Suprapubic skin (tissue), 4 donors: ENCODE measurements at places on chromosomes 2 and 18.

DNA sequence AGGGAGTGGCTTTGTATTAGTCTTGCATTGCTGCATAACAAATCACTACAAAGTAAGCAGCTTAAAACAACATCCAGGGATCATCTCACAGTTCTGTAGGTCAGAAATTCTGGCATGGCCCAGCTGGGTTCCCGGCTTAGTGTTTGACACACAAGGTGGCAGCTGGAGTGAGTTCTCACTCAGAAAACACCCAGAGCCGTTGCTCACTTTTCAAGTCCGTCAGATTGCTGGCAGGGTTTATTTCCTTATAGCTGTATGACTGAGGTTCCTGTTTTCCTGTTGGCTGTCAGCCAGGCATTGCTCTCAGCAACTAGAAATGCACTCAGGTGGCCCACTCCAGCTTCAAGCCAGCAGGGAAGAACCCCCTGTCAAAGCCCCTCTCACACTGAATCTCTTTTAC, 324.1 kb downstream of the CCDC178 start:
- no peak for DNase-seq

GRCh38 chr2:134774786-134775641, 56.2 kb upstream of the TMEM163 start:
- no peak for DNase-seq

- DNase-seq, result no peak
Measured at GRCh38 chr18:23809415-23809814, 120.2 kb downstream of the LAMA3 start.

DNA sequence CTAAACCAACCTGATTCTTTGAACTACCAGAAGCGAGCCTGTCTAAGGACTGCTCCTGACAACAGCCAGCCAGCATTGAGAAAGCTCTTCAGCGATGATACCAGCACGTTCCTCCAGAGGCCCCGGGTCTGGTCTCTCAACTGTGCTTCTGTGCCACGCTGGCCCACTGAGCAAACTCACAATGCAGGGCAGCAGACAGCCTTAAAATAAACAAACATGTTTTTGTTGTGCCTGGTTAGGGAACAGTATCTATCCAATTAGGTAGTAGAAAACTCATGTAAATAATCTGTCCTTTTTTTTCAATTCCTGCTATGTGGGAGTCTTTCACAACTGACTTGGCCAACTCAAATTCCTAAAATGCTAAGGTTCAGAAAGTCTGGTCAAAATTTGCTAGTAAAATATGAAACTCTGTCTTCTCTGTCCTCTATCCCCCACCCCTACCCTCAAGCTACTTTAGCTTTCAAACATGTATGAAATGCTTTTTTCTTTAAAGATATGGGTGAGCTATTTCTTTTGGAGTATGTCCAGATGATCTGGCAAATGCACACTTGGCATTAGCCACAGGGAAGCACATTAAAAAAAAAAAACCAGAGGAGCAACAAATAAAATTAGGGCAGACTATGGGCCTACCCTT, 21.4 kb upstream of the EML4 start:
- DNase-seq, result no peak

- DNase-seq, result no peak
Measured at GRCh38 chr2:239253264-239253663, 147.6 kb downstream of the HDAC4 start.

GRCh38 chr2:203935568-203935967, 995 bp upstream of the ICOS start:
- DNase-seq, result no peak
